CD4-positive, alpha-beta T cell treated with Interferon gamma for 1 hour (primary cell): ENCODE measurements at places on chromosomes 6 and 20.

GRCh38 chr6:132789396-132789776 is 9.1 kb downstream of the SLC18B1 start:
- DNase-seq, result no peak

DNA sequence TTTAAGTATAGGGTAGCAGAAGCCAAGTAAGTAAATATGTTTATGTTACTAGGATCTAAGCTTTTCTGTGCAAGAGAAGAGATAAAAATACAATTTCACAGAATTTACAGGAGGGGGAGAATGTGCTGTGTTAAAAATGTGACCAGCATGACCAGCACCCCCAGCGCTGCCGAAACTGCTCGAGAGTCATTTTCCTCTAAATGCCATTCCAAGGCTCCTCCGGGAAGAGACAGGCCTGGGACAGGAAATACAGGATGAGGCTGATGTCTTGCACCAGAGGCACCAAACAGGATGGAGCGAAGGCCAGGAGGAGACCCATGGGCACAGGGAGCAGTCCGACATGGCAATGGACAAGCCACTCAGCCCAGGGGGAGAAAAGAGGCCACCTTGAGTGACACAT is 21.1 kb downstream of the TAF4 start:
- no peak for DNase-seq

- DNase-seq, result no peak
Measured at GRCh38 chr20:36544134-36545018, 3.1 kb downstream of the MYL9 start.

GRCh38 chr6:163563318-163563717 is 148.8 kb downstream of the QKI start:
- DNase-seq, result no peak

GRCh38 chr6:148735989-148736388 is 10.8 kb upstream of the UST start:
- DNase-seq, result no peak

DNA sequence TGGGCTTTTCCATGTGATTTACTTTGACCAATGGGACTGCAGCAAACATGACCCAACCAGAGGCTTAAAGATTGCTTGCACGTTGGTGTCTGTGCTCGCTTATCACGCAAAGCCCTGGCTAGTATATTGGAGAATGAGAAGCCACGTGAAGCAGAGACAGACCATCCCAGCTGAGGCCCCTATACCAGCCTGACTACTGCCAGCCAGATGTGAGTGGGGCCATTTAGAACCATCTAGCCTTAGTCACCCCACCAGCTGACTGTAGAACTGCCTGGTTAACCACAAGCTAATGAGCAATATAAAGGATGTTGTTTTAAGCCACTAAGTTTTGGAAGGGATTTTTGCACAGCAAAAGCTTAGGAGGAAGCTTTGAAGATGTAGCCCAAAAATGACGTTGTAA is 74.5 kb downstream of the MACROD2 start:
- DNase-seq, result no peak

GRCh38 chr6:56934876-56935275 is 20.0 kb upstream of the BEND6 start:
- DNase-seq, result no peak

DNA sequence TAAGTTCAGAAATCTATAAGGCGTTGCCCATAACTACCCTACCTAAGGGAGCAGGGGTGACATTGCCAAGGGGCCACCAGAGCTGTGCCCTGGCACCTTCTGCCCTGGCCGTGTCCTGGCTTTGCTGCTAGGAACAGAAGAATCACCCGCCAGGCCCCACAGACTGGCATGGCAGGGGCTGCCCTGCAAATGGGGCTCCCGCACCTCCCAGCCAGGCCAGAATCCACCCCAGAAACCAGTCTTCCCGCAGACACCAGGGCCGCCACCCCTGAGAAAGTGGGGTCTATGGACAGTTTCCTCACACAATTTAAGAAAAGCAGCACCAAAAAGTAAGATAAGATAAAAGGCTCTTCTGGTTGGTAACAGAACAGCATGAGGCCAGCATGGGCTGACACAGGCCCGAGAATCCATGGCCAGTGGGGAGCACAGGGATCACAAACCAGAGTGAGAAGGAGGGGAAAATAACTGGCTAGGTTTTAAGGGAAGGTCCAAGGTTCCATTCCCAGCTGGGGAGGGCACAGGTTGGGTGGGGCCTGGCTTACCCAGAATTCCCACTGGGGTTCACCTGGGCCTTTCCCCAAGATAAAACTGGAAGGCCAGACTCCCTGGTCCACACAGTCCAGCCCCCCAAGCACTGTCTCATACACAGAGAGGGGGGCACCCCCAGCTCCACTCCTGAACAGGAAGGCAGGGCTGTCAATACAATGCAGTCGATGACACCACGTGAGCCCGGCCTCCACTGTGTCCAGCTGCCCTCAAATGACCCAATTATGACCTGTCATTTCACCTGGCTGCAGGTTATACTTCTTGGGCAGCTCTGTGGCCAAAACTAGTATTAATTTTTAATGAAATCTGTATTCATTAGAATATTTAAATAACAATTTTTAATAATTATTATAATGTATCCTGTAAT is 59.4 kb downstream of the PYGB start:
- DNase-seq, result no peak

GRCh38 chr6:52513464-52513863 is 63.4 kb downstream of the TRAM2 start:
- no peak for DNase-seq

- DNase-seq, result no peak
Measured at GRCh38 chr6:98458708-98459107, 375.7 kb upstream of the POU3F2 start.
